Retina (tissue), 1 donor: ENCODE measurements at places on chromosomes 2 and 18.

DNA sequence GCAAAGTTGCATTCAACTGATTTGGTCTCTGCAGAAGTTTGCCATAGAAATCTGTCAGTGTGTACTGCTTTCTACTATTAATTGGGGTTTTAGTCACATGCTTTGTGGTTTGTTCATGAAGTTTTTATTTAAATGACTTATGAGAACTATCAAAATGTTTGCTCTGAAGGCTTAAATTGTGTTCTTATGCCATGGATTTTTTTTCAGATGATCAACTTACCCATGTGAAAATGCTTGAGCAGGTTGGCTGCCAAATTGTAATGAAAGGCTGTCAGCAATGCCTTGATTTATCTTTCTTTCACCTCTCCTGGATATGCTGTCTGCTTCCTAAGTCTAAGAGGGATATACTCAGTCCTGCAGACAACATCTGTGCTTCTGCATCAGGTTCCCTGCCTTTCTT is 50.7 kb downstream of the FMNL2 start:
- no peak for DNase-seq

GRCh38 chr2:9390991-9391390 is 32.3 kb downstream of the ITGB1BP1 start:
- peak; percentile 26 for DNase-seq

- DNase-seq: peak; percentile 95
Observed at GRCh38 chr18:72544092-72544886, at the start of gene CBLN2. TSS of gene CBLN2 (minus strand) at chr18:72544342. CDS start at chr18:72542160, 2,182 bp downstream.

DNA sequence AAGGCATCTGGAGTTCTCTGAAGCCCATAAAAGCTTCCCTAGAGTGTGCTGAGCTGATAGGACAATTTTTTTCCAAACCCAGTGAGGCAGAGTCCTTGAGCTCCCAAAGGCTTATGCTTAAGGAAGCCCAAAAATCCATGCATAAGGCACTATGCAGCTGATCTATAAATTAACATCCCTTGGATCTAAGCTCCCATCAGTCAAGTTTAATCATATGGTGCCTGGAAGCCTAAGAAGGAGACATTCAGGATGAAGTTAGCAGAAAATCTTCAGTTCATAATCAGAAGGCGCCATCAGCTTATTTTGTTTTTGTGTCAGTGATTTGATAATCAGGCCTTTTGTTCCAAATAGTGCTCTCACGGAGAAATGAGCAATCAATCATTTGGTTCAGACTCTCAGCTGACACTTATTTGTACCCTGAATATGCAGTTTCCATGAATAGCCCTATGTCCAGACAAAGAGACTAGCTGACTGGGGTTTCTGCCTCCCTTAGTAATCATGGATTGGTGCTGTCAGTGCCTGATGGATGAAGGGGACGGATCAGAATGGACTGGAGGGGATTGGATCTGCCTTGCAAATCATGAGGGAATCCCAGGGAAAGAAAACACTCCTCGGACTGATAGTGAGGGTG is 464.8 kb upstream of the RGPD4 start:
- DNase-seq: peak; percentile 65

DNA sequence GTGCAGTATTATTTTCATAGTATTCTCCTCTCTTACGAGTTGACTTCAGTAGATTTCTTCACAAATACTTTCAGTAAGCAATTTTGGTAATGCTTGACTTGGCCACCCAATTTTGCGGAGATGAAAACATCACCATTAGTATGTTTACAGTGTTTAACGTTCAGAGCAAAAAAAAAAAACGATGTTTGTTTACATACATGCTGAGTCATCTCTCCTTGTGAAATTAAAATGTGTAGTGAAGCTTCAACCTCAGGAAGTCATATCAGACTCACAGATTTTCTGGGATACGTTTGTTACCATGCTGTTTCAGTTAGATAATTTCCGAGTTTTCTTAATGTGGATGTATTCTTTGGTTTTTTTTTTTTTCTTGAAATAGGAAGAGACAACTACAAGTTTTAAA is 100.1 kb downstream of the CTNNA2 start:
- DNase-seq: no peak

DNA sequence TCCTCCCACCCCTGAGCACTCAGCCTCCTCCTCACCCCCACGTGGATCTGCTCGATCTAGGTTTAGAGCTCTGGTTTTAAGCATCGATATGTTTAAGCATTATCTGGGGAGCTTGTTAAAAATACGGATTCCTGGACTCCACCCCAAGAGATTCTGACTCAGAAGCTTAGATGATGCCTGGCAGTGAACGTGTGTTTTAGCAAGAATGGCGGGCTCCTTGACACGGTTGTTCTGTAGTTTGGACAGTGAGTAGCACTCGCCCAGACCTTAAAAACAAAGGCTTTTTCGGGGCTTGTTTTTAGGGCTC is 47.3 kb downstream of the LDLRAD4 start:
- DNase-seq: no peak

DNA sequence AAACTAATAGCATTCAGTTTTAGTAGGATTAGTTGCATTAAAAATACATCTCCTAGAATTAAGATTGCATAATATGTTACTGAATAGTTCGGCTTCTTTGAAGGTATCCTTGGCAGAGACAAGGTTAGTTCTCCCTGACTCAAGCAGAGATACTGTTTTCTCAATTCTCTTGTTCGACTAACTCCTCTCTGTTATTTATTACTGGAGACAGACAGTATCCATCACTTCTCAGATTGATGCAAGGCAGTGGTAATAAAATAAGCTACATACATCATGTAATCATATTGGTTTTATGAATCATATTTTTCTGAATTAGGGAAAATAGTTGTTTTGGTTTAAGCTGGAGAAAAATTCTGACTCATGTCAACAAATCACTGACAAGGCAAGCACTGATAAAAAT is 134.8 kb downstream of the SLC8A1 start:
- no peak for DNase-seq

- no peak for DNase-seq
Observed at GRCh38 chr18:3219241-3219630, 532 bp downstream of the MYOM1 start.

GRCh38 chr18:7772510-7772888 is 205.4 kb downstream of the PTPRM start:
- no peak for DNase-seq

DNA sequence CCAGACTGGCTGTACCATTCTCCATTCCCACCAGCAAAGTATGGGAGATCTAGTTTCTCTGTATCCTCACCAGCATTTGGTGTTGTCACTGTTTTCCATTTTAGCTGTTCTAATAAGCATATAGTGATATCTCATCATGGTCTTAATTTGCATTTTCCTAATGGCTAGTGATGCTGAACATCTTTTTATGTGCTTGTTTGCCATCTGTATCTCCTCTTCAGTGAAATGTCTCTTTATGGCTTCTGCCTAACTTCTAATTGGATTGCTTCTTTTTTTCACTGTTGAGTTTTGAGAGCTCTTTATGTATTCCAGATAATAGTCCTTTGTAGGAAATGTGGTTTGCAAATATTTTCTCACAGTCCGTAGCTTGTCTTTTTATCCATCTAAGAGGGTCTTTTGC is 18.9 kb upstream of the BIN1 start:
- no peak for DNase-seq

- no peak for DNase-seq
Observed at GRCh38 chr2:17717666-17718065, 35.9 kb downstream of the SMC6 start.

DNA sequence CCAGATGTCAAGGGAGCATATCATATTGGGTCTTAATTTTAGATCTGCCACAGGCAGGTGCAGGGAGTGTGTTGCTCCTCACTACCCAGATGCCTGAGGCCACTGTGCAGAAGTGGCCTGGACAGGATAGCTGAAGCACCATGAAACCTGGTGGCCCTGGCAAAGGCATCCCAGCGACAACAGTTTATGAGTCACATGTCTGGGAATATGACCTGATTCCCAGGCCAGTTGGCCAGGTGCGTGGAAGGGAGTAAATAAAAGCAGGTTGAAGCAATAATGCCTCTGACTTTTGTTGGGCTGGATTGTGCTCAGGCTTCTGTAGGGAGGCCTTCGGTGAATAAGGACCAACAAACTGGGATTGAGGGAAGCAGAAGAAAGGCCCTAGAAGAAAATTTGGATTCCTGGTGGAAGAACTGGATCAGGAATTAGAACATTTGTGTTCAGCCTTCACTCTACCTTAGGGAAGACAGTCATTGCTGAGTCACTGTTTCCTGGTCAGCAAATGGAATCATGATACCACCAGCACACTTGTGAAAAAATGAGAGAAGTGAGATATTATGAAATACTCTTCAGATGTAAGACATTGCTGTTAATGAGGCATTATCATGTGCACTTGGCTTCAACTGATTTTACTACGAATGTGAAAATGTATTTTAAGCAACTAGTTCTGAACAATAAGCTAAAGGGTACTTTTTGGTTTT is 78.4 kb upstream of the ZNF516 start:
- no peak for DNase-seq

DNA sequence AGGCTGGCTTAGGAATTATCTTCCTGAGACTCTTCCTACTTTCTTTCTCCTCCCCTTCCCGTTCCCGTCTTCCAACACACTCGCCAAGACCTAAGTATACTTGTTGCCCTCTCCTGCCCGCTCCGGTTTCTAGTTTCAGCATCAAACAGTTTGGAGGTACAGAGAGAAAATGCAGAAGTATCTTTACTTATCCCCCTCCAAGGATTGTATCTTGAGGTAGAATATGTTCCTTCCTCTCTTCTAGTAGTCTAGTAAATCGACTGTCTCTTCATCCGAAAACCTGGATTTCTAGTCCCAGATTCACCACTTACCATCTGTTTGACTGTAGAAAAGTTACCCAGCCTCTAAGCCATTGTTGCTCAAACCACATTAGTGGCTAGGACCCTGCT is 755 bp downstream of the EIF4E2 start:
- DNase-seq: no peak

DNA sequence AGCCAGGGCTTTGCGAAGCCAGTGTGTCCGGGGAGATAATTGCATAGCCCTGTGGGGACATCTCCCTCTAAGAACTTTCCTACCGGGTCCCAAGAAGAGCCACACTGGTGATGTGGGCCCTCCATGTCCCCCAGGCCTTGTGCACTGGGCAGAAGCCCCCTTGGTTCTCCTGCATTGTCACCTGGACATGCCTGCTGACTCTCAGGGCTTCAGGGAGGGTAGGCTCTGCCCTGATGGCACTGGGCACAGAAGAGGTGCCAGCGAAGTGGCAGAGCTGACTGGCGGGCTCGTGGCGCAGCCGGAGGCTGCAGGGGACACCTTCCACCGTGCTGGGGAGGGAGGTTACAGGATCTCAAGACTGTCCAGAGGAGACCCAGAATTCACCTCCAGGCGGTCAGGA is 28.3 kb downstream of the GLI2 start:
- DNase-seq: no peak

DNA sequence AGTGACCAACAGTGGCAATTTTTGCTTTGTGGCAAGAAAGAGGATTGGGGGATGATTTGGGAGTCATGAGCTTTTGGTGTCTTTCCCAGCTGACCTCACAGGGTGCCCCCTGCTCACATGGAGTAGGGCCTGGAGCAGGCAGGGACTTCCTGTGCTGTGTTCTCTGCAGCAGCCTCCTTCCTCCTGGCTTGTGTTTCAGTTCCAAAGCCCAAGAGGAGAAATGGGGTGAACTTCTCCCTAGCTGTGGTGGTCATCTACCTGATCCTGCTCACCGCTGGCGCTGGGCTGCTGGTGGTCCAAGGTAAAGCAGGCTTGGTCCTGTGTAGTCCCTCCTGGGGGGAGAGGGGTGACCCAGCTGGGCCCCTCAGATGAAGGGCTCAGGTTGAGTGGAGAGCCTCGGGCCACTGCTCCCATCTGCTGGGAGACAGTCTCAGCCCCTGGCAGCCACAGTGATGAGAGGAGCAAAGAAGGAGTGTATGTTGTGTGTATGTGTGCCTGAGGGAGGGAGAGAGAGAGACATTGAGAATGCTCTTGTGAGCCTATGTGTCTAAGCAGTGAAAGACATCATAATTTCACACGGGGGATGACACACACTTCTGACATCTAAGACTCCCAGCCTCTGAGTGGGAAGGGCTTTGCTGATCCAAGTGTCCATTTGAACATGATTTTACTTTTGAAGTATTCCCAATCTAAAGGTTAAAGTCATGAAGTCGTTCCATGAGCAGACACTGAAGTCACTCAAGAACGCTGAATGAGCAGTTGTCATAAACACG is 27.2 kb downstream of the MARCO start:
- DNase-seq: no peak

- DNase-seq: no peak
Observed at GRCh38 chr18:58026395-58026794, 17.6 kb upstream of the NEDD4L start.

- no peak for DNase-seq
Observed at GRCh38 chr2:121329786-121330185, 44.8 kb upstream of the TFCP2L1 start.

DNA sequence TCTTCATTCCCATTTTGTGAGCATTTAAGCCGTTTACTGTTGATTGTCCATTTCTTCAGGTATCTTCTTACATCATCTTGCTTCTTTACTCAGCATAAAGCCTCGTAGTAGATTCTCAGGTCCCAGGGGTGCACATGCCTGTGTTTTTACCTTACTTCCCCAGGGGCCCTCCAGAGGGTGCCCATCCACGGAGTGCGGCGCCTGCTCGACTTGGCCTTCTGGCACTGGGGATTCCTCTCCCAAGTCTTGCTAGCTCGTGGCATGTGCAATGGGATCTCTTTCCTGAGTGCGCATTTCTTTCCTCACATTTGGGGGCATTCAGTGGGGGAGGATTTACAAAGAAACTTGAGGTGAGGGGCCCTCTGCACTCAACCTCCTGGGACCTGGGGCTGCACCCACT is 148.1 kb downstream of the AGAP1 start:
- DNase-seq: no peak

DNA sequence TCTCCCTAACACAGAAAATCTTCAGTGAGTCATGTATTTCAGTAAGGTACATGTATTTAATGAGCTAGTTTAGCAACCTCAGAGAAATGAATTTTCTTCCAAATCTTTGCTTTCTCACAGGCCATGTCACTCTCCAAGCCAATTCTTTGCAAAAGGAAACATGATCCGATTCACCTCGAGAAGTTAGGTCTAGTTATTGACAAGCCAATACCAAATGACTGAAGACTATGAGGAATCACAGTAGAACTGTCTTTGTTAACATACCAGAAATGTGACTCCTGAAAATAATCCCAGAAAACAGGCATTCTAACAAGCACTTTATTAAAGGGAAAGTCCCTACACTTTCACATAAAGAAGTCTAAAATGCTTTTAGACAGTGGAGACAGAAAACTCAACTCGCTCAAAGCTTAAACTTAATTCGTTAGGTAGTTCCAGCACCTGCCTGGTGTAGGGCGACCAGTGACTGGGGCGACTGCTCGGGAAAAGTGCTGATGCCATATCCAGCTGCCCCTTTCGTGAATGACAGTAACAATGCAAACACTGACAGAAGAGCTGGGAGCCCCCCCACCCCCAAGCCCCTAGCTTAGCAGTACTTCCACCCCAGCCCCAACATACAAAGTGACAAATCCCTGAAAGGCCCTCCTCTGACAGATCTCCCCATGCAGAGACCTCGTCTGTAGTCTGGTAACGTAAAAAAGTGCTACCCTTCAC is 1.8 kb downstream of the MEMO1 start:
- DNase-seq: peak; percentile 27

- no peak for DNase-seq
Observed at GRCh38 chr2:187658952-187659525, 104.8 kb upstream of the TFPI start.

DNA sequence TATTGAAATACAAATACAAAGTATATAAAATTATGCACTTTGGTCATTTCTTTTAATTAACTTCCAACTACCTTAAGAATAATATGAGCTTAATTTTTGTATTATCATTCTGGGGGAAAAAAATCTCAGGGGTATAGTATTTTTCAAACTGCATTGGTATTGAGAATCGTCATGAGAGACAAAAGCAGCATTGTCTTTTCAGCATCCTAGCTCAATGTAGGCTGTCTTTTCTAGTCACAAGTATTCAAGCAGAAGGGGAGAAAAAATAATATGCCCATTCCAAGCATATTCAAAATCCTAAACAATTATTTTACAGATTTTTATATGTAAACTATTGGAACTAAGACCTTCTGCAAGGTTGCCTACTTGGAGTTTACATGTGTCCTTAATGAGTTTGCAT is 693.3 kb downstream of the LRP1B start:
- no peak for DNase-seq
